HCT116 (cell line): ENCODE measurements at places on chromosomes 16 and 17. TPM values are rescaled to one million over a fixed set of nuclear protein-coding genes. Genes with fewer than 3 reads are reported as not detected.

Gene GAS2L2
- total RNA-seq, result not detected

Gene KCTD13
- 40.7 TPM for total RNA-seq

Gene HOXB1
- not detected for total RNA-seq

Gene KREMEN2
- total RNA-seq, result 14.1 TPM

Gene CCR7
- 0.69 TPM for total RNA-seq

GRCh38 chr17:73794336-73794735, 150.1 kb upstream of the SDK2 start:
- DNase-seq, result no peak

DNA sequence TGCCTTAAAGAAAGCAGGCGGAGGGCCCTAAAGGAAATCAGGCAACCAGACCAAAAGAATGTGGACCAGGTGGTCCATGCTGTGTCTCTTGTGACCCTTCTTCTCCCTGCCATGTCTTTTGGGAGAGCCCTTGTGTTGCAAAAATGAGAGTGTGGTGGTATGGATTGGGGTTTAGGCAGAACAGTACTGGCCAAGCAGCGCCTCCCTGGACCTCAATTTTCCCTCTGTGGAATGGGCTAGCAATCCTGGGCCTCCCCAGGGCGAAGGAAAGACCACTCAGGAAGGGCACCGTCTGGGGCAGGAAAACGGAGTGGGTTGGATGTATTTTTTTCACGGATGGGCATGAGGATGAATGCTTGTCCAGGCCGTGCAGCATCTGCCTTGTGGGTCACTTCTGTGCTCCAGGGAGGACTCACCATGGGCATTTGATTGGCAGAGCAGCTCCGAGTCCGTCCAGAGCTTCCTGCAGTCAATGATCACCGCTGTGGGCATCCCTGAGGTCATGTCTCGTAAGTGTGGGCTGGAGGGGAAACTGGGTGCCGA, 7.6 kb upstream of the NLRC5 start:
- DNase-seq, result no peak

GRCh38 chr17:8563024-8563776, 67.3 kb downstream of the MYH10 start:
- DNase-seq, result no peak

DNA sequence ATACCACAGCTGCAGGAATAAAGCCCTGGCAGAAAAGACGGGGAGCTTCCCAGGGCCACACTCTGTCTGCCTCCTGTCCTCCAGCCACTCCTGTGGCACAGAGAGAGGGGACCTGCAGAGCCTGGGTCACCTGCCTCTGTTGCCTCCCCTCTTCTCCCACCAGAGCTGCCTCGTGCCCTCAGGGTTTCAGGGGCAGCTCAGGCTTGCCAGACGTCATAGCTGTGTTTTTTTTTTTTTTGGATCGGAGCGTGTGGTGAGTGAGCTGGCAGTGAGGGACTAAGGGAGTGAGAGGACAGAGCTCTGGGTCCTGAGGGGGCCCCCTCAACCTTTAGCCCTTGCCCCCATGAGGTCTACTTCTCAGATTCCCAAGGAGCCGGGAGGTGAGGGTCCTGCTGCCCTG, 2.1 kb downstream of the PIK3R6 start:
- no peak for DNase-seq

DNA sequence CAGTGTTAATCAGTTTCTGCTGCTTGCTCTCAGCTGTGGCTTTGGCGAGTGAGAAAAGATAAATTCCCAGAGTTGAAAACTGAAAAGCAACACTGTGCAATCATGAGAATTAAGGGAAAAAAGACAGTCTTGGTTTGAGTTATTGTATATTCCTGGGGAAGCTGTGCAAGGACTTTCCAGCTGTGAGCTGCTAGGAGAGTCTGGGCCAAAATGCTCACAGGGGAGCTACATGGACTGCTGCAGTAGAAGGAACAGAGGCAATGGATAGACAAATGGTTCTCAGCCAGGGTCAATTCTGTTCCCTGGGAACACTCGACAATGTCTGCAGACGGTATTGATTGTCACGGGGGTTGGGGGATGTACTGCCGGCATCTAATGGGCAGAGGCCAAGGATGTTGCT, 102.0 kb upstream of the ADAMTS18 start:
- DNase-seq, result no peak

- no peak for DNase-seq
Measured at GRCh38 chr17:32880671-32881453, 3.9 kb upstream of the MYO1D start.

GRCh38 chr16:57152096-57153093, 33.4 kb downstream of the PSME3IP1 start:
- DNase-seq, result no peak

DNA sequence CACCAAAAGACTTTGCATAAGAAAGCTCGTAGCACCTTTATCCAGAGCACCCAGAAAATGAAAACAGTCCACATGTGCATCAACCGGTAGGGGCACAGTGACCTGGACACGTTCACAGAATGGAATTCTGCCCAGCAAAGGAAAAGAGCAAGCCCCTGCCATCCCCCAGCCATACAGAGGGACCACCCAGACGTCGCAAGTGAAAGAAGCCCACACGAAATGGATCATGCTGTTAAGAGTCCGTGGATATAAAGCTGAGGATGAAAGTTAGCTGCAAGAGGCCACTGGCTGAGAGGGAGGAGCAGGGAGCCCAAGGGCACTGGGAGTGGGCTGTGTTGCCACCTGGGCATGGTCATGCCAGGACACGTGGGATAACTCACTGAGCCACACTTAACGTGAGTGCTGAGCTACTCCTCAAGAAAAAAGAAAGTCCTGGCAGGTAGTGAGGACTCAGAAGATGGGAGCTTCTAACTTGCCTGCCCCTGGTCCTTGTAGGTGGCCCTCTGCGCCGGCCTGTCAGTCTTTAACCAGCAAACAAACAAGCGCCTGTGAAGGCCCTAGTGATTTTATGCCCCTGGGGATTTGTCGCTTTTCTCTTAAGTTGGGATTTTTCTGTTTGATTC, 190.7 kb downstream of the C16orf95 start:
- DNase-seq, result no peak

DNA sequence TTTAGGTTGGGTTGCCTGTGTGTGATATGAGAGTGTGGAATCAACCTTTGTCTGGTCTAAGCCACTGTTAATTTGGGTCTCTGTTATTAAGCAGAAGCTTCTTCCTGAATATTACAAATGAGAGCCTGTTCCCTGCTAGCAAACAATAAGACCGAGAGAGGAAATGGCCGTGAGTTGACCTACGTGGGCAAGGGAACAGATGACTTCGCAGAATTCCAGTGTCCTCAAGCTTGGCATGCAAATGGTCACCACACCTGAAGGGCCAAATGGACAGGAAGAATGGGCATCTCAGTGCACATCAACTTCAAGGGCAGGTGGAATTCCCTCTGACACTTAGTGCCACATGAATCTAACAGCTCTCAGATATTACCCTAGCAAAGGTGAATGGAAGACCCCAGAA, 250.8 kb upstream of the FOXF1 start:
- no peak for DNase-seq

GRCh38 chr17:39141915-39142664, 9.3 kb downstream of the PLXDC1 start:
- DNase-seq, result no peak

DNA sequence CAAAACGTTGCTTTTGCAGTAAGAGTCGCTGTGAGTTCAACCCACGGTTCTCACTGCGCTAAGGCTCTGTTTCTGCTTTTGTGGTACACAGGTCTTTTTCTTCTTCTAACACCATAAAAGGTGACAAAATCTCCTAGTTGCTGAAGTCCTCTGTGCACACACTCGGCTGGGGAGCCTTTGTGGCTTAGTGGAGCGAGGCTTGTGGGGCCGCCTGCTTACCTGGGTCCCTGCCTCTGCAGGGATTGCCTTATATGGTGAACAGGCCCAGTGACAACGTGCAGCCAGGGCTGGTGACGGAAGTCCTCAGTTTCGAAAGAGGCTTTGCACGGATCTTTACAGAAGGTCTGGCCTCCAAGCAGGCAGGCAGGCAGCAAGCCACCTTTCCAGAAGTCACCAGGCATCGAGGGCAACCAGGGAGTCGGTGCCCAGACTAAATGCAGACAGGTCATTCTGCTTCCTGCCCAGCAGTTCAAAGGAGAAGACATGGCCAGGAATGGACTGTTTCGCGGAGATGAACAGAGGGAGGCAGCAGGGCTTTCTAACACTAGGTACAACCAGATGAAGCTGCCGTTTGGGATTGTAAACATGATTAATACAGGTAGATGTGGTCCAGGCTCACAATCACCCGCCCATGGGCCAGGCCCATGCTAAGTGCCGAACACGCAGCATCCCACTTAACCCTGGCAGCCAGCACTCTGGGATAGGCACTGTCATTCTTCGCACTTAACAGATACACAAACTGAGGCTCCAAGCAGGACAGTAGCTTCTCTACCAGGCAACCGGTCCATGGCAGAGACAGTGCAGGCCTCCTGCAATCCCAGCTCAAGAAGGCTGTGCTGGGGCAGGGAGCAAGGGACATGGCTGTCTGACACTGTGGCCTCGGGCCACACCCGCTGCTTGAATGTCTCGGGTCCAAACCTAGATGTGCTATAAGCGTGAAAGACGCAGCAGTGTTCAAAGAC, 10.7 kb upstream of the MEAK7 start:
- DNase-seq, result no peak

- DNase-seq, result no peak
Measured at GRCh38 chr17:79027925-79028491, 4.0 kb downstream of the C1QTNF1 start.

GRCh38 chr17:2011411-2012371, 13.4 kb downstream of the RTN4RL1 start:
- no peak for DNase-seq

DNA sequence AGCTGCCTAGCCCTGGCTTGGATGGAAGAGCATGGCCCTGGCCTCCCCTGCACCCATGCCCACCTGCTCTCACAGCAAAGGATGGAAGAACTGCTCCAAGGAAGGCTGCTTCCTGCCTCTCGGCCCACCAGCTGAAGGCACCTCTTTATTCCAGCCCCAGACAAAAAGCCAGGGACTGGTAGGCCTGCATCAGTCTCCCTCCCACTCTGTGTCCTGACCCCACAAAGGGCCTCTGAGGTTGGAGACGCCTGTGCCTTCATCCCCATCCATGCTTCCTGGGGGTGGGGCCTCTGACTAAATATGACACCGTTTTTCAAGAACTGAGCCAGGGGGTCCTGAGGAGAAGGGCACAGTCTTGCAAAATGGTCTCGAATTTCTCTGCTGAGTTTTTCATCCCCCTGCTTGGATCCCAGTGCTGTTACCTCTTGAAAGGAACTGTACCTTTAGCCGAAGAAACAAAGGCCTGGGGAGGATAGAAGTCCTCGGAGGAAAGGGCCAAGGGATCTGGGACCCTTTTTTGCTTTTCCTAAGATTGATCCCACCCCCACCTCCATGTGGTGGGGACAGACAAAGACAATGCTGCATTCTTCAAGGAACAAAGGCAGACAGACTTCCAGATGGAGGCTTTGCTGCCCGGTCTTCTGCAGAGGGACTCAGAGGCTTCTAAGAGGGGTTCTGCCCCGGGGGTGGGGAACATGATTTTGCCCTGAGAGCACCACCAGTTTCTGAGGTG, 5.2 kb downstream of the C17orf50 start:
- no peak for DNase-seq

GRCh38 chr17:80845069-80845862, 146.4 kb upstream of the CHMP6 start:
- DNase-seq, result no peak

- DNase-seq, result no peak
Measured at GRCh38 chr17:40720899-40721298, 17.3 kb upstream of the KRT24 start.

- no peak for DNase-seq
Measured at GRCh38 chr17:37607637-37608331, 1.4 kb downstream of the SYNRG start.

DNA sequence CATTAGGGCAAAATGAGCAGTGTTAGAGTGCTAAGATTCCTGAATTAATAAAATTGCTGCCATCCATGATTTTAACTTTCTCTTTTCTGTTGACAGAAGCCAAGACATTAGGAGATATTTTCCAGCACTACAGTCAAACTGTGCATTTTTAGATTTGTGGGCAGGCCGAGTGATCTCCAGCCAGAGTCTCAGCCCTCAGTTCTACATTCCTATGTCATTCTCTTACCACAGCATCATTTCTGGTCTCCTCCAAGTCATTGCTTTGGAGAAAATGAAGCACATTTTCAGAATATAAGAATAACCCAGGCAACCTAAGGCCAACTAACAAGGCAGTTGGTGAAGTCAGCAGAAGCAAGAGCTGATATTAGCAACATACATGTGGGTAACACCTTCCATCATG, 74.6 kb upstream of the NUDT7 start:
- no peak for DNase-seq

DNA sequence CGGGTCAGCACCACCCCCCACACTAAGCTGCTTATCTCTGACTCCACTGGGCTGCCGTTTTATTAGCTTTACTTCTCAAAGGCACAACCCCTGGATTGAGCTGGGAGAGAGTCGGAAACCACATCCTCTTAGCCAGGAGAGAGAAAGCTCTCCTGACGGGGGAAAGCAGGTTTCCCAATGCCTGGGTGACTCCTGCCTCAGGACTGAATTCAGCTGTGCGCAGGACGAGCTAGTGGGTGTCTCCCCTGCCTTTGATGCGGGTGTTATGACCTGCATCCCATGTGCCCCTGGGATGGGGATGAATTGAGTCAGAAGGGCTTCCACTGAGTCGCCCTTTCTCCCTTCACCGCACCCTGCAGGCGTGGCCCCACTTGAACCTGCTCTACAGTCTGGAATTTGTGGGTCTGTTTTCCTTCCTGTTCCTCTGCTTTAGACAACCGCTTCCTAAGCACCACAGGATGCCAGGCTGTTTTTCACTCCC, 819.2 kb upstream of the EEF2KMT start:
- DNase-seq, result no peak

GRCh38 chr17:78325076-78325687, 34.7 kb downstream of the SOCS3 start:
- DNase-seq, result no peak

GRCh38 chr17:69692171-69692570, 277.7 kb downstream of the MAP2K6 start:
- DNase-seq, result no peak

- DNase-seq, result no peak
Measured at GRCh38 chr16:10765772-10766171, 22.1 kb downstream of the NUBP1 start.

DNA sequence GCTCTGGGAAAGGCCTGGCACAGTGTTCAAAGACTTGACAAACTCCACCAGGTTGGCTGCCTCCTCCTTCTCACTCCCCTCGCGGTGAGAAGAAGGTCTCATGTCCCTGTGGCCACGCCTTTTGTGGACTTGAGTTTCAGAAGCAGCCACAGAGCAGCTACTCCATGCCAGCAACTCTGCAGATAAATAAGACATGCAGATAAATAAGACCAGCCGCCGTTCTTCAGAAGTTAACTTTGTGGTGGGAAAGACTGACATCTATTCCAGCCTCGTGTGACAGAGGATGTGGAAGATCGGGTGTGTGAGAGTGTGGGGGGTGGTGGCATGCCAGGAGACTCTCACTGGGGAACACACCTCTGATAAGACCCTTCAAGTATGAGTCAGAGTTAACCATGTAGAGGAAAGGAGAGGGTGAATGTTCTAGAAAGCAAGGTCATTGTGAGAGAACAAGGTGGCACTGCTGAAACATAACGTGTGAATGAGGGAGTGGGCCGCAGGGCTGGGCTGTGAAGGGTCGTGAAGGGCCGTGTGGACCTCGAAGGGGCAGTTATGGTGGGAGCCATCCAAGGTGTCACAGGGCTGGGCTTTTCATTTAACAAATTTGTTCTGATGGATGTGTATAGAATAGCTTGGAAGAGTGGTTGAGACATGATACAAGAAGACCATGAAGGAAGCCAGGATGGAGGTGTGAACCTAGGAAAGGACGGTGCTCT, 830 bp downstream of the SPACA3 start:
- DNase-seq, result no peak
